Panc1 (cell line): ENCODE measurements at places on chromosomes 12 and 14.

DNA sequence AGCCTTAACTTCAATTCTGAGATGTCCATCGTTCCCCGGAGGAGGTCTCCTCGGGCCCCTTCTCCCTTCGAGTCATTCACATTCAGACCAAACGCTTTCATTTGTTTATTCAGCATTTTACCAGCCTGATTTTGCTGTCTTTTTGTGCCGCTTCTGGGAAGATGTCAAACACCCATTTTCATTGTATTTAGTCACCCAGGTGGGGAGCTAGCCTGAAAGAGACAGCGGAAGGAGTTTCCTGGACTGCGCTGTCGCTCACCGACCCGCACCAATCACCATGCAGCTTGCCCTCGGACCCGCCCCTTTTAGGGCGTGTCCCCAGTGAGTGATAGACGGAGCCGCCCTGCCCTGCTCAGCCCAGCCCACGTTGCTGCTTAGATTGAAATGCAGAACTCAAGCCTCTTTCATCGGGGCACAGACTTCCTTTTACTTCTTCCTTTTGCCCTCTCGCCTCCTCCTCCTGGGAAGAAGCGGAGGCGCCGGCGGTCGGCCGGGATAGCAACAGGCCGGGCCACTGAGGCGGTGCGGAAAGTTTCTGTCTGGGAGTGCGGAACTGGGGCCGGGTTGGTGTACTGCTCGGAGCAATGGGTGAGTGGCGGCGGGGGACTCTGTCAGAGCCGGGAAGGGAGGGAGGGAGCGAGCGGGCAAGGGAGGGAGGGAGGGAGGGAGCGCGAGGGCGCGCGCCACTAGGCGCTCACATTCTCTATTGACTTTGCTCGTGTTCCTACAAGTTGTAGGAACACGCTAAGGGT lies at the start of gene PAX9:
Gene PAX9, plus strand, starts transcription at position 355 of the 752 bp plus-strand sequence. Its CDS starts 230 bp downstream, at position 585.
- peak; percentile 74 for DNase-seq

GRCh38 chr12:54282949-54283593 lies 2.5 kb downstream of the HNRNPA1 start:
- no peak for DNase-seq

- no peak for DNase-seq
Observed at GRCh38 chr14:36856095-36856878, 194.6 kb downstream of the PAX9 start.

DNA sequence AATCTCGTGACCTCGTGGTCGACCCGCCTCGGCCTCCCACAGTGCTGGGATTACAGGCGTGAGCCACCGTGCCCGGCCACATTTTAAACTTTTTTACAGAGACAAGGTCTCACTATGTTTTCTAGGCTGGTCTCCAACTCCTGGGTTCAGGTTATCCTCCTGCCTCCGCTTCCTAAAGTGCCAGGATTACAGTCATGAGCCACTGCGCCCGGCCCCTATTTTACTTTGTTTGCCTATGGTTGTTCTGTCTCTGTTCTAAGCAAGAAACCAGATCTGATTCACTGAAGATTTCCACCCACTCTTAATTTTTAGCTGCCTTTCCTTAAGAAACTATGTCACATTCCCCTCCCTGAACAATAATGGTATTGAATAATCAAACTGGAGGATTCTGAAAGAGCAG lies 38.9 kb upstream of the PSEN1 start:
- no peak for DNase-seq

- DNase-seq = no peak
Observed at GRCh38 chr14:105498430-105499255, 7.6 kb downstream of the TEDC1 start.
